ENCODE measurements at places on chromosomes 2 and 18.
A peak's percentile ranks its signal among the peaks of the same experiment; 100 is the strongest.

- DNase-seq: no peak
These were observed 131.0 kb upstream of the ARL5A start for GRCh38 chr2:151959238-151959637.

DNA sequence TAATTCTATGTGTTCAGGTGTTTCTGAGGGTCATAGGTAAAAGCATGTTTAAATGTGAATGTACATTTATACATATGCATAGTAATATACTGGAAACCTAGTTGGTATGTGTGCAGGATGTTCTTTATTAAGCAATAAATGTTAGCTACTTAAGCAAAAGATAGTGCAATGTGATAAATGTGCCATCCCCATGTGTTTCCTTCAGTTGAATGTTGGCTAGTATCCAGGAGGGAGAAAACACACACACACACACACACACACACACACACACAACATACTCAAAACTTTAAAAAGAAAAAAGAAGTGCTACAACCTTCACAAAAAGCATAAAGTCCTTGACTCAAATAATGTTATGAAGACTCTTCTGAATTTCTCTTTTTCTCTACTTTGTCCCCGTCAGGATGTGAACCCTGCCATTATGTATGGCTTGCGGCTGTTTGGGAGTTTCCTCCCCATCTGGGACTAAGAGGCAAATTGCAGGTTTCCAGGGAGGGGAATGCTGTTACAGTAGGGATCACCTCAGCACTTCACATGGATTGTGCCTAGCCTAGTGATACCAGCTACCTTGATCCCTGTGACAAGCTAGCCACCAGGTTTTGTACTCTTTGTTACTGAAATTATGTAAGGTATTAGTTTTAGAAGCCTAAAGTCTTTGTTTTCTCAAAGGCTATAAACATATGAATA is 82.6 kb downstream of the IKZF2 start:
- DNase-seq: no peak

DNA sequence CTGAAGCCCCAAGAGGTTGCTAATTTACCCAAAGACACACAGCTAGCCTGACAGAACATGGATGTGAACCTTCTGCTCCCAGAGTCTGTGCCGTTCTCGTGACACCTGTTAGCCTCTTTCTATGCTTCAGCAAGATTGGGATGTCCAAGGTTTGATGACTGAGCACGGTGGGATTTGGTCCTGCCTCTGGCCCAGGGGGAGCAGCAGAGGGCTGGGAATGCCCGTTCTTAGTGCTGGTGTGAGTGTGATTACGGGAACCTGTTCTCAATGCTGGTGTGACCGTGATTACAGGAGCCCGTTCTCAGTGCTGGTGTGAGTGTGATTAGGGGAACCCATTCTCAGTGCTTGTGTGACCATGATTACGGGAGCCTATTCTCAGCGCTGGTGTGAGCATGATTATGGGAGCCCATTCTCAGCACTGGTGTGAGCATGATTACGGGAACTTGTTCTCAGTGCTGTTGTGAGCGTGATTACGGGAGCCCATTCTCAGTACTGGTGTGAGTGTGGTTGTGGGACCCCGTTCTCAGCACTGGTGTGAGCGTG is 67.3 kb upstream of the SNTG2 start:
- DNase-seq: no peak

DNA sequence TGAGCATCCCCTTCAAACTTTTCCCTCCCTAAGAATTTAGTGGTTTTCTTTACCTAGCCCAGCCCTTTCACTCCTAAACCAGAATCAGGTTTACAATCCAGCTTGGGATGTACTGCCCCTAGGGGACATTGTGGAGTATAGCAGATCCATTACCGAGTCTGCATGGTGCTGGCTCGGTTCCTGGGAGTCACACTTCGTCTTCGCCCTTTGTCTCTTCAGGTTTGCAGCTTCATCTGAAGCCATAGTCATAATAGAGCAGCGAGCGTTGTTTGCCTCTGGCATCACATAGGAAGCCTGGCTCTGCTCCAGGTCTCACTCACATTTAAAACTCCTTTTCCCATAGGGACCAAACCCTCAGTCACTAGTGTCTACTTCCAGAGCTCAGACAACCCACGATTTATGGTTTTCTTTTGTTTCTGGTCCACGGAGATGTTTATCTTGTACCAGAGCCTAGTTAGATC is 16.8 kb upstream of the LYPD6 start:
- DNase-seq: no peak

GRCh38 chr2:72993147-72993932 is 76.0 kb downstream of the EMX1 start:
- DNase-seq: peak; percentile 60

- no peak for DNase-seq
These were observed 158.6 kb upstream of the RAB6C start for GRCh38 chr2:129820908-129821307.

DNA sequence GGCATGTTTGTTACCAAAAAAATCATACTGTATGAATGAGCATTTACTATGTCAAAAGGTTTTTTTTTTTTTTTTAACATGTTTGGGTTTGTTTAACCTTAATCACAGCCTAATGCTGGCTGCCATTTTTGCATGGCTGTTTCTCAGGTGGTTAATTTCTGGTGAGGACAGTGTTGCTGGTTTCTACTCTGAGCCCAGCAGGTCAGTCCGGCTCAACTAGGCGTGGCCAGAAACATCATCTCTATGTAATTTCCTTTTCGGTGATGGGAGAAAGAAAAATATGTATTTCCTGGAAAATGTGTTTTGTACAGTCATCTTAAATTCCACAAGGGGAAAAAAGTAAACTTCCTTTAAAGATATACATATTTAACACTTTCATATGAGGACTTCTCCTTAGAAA is 24.9 kb upstream of the BZW1 start:
- no peak for DNase-seq

DNA sequence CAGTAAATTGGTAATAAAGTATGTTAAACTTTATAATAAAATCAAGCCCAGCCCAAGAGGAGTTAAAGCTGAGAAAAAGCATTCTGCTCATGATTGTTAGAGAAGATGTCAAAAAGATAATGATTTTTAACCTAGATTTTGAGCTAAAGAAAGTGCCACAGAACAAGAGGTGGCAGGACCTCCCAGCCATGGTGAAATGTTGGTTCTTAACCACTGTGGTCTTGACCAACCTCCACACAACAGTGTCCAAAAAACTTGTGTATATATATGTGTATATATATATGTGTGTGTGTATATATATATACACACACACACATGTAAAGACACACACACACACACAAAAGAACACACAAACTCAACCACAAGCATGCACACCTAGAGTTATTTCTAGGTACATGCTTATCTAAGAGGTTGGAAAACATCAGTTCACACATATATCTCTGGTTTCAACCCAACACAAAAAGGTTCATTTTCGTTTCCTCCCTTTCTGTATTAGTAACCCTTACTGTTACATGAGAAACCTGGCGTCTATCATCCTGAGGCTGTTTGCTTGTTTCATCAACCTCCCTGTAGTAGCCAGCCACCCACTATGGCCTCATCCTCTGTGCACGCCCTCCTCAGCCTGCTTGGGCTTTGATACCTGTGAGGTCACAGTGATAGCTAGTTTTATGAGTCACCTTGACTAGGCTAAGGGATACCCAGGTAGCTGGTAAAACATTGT is 631.8 kb upstream of the ID2 start:
- DNase-seq: no peak

DNA sequence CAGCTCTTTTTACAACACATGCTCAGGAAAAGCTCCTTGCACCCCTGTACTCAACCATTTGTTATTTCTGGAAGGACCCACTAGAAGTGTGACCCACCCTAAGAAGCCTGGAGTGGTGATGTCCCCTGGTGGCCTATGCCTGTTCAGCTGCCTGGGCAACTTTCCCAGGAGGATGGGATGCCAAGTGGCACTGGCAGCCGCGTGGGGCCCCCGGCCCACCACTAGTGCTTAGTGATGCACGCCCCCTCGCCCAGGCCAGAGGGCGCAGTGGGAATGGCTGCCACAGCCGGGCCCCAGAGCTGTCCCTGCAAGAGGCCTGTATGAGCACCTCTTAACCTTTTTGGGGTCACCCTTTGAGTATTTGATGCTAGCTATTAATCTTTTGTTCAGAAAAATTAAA is 18.1 kb downstream of the IMPA2 start:
- no peak for DNase-seq

GRCh38 chr18:6004683-6005082 is 109.4 kb upstream of the TMEM200C start:
- DNase-seq: no peak

DNA sequence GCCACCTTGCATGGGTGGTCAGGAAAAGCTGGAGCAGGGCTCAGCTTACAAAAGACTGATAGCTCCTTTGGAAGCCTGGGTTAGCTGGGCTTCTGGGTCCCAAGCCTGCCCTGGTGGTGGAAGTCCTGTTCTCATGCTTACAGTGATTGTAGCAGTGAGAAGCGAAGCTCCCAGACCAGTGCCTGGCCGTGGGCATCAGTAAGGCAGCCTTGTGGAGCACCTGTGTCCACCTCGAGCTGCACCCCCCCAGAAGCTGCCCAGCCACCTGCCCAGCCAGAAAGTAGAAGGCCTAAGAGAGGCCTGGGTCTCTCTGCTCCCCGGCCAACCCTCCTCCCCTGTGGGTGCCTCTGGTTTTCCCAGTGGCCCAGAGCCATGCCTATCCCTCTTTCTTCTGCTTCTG is 10.5 kb downstream of the GLI2 start:
- no peak for DNase-seq

- DNase-seq: no peak
These were observed 25.1 kb downstream of the C2orf74 start for GRCh38 chr2:61187085-61187484.

DNA sequence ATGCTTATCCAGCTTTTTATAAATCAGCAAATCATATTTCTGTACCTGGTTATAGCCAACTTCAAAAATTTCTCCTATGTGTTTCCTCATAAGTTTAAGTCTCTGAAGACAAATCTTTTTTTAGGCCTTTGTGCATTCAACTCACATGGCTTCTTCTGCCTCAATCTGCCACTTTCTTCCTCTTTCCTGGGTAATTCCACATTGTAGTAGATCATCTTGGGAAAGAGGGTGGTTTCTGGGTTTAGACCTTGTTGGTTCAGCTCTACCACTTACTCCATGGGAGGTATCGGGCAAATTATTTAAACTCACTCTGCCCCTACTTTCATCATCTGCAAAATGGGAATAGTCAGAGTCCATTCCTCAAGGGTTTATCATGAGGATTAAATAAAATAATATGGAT is 707.0 kb upstream of the ZEB2 start:
- no peak for DNase-seq

GRCh38 chr2:100606726-100607343 is 44.0 kb downstream of the PDCL3 start:
- DNase-seq: peak; percentile 36

GRCh38 chr2:205589479-205589878 is 92.8 kb upstream of the NRP2 start:
- no peak for DNase-seq

- no peak for DNase-seq
These were observed 249.5 kb upstream of the FN1 start for GRCh38 chr2:215685238-215685990.

DNA sequence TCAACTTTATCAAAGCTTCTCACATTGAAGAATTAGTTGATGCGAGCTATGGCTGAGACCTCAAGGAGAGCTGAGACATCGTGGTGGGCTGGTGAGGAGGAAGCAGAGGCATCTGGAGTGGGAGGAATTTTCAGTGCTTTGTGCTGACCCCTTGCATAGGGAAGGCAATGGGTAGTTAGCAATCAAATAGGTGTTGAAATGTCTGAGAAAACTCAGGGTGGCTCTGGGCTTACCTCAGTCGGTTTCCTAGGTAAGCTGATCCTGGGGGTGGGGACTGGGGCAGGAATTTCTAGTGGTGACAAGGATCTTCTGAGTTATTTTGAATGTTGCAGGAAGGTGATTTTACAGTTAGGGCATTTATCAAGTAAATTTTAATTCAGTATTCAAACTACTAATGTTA is 20.7 kb upstream of the DPP10 start:
- no peak for DNase-seq

DNA sequence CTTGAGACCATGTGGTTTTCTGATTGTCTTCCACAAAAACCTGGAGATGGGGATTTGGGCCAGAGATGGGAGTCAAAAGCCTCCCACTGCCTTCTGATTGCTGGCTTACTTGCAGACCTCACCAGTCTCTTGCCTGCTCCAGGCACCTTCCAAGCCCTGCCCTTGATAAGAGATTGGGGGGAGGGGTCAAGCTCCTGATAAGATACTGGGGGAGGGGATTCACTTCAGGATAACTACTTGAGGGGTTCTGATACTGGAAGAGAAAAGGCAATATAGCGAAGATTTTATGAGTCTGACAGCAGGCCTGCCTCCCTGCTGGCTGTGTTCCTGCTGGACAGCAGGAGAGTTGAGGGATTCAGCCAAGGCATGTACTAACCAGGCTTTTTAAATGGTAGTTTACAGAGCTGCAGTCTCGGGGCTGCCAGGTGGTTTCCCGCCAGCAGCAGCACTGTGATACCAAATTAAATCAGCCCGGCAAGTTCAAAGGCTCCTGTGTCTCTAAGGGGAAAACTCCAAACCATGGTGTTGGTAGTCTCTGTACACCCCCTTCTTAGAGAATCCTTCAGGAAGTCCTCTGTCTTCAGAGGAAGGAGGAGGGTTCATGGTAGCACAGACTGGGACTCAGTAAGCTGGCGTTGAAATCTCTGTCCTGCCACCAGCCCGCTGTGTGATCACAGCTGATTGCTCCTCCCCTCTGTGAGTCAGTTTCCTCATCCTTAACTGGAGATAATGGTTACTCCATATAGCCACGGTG is 58.3 kb downstream of the FBXO36 start:
- DNase-seq: peak; percentile 4

GRCh38 chr2:3198119-3198518 is 179.5 kb downstream of the EIPR1 start:
- DNase-seq: no peak

- DNase-seq: no peak
These were observed 22.5 kb upstream of the REL start for GRCh38 chr2:60858897-60859311.

GRCh38 chr2:207427986-207428385 is 101.8 kb upstream of the CREB1 start:
- DNase-seq: no peak

DNA sequence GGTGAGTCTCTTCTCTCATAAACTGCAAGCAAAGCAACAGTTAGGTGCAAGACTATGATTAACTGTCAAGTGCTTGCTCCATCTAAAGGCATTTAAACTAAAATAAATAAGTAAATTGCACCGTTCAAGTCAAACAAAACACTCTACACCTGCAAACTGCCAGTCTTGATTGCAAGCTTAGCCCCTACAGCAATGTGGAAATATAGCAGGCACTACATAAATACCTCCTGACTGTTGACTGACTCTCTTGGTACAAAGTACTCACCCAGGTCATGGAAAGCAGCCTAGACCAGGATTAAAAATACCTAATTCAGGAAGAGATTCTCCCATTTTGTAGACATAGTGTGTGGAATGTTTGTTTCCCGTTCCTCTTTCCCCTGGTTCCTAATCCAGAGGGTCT is 176.6 kb upstream of the KLHL29 start:
- no peak for DNase-seq

- DNase-seq: no peak
These were observed 18.4 kb downstream of the NCOA1 start for GRCh38 chr2:24509425-24509824.

GRCh38 chr2:222671259-222672067 is at the start of gene MOGAT1:
MOGAT1 (plus strand) TSS chr2:222671658; CDS start chr2:222671786, 128 bp downstream.
- no peak for DNase-seq

Measured in CD4-positive, alpha-beta T cell treated with Interleukin-4 for 1 hour (primary cell).